ENCODE measurements at places on chromosomes 7 and 10.

GRCh38 chr10:63544418-63544817 lies 23.2 kb downstream of the REEP3 start:
- DNase-seq = no peak

- no peak for DNase-seq
Measured at GRCh38 chr7:155594961-155595366, 48.6 kb upstream of the CNPY1 start.

DNA sequence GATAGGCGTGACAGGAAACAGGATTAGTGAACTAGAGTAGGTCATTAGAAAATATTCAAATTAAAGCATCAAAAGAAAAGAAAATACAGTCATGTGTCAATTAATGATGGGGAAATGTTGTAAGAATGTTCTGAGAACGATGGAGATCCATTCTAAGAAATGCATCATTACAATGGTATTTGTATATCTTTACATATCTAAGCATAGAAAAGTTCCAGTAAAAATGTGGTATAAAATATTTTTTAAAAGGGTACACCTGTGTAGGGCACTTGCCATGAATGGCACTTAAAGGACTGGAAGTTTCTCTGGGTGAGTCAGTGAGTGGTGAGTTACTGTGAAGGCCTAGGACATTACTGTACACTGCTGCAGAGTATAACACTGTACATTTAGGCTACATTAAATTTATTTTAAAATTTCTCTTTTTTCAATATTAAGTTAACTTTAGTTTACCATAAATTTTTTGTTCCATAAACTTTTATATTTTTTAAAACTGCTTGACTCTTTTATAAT lies 282.5 kb downstream of the BMPER start:
- DNase-seq = no peak

DNA sequence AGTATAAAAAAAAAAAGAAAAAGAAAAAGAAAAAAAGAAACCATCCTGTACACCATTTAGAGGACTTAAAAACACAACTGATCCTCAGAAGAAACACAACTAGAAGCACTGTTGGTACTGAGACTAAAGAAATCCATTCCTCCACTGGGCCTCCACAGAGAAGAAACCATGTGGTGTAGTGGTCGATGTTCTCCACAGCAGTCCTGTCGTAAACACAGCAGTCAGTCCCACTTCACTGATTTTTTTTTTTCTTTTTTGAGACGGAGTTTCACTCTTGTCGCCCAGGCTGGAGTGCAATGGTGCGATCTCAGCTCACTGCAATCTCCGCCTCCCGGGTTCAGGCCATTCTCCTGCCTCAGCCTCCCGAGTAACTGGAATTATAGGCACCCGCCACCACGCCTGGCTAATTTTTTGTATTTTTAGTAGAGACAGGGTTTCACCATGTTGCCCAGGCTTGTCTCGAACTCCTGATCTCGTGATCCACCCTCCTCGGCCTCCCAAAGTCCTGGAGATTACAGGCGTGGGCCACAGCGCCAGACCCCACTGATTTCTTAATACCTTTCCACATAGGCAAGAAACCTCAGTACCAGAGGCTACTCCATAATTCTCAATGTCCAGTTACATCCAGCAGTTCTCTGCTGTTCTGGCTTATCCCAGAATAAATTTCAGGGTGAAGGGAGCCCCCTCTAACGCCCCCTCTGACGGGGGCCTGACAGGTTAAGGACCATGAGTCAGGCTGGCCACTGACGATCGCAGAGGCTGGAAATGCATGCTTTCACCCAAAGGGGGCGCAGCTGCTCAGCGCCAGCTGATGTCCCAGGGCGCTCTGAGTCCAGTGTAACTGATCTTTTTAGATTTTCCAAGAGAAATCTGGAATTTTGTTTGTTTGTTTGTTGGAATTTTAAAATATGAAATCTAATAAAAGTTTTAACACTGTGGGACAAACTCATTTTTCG lies 24.8 kb upstream of the FFAR4 start:
- no peak for DNase-seq

DNA sequence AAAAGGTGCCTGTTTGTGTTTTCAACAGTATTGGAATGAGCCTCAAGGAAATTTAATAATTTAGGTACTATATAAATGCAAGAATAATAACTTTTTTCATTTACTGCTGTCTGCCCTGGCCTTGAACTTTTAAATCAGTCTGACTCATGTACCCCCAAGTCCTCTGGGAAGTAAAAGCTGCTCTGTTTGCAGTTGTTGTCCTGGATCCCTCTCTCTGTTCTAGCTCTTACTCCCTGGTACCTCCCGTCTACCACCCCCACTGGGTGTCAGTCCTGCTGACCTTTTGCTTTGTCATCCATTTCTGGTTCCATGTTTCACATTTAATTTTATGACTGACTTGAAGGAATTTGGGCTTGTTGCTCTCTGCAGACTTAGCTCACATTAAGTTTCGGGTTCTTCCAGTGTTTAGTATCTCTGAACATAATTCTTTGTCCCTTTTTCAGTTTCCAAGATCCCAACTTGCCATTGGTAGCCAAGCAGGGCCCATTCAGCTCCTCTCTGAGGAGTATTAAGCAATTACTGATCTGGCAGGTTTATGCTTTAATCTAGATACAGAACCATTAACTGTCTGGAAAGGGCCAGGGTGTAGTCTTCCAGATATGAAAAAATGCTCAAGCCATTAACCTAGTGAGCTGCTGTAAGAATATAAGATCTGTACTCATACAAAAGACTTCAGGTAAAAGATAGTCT lies 208.7 kb upstream of the FAM3C start:
- no peak for DNase-seq

DNA sequence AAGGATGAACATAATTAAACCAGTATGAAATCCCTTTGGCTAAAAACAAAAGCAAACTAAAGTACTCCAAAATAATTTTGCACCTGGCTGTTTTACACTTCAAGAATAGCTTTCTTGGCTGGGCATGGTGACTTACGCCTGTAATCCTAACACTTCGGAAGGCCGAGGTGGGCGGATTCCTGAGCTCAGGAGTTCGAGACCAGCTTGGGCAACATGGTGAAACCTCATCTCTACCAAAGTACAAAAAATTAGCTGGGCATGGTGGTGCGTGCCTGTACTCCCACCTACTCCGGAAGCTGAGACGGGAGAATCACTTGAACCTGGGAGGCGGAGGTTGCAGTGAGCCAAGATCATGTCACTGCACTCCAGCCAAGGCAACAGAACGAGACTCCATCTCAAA lies 92.2 kb upstream of the AMPH start:
- no peak for DNase-seq

DNA sequence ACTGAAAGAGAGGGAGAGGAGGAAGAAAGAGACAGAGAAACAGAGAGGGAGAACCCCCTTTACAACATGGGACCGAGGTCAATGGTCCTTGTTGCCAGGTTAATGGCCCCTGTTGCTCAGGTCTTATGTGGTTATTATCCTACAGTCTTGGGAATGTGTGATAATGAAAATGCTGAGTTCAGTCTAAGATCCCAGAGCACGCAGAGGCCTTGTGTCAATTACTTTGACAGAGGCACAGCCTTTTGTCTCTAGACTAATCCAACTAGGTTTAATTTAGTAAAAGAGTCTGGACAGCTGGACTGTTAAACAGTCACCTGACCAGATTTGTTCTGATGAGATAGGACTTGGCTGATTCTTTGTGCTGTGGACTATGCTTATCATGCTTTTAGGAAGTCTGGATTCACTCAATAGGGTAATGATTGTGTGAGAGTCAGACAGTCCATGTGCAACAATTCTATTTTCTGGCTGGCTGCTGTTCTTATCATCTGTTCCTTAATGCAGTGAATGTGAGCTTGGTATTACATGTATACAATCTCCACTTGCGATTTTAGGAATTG lies 157.4 kb upstream of the MAGI2 start:
- DNase-seq = no peak

DNA sequence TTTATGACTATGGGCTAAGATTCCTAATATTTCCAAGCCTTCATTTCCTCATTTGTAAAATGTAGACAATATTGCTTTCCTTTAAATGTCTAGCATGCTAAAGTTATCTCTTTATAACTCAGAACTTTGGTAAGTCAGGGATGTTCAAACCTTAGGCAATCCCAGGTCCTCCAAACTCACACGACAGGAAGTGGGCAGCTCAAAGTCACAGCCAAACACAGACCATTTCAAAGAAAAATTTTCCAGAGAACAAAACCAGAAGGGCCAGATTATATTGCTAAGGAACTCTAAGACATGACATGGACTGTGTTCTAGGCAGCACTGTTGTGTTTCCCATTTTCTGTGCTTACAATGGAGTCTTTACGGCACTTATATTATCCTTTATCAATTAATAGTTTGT lies 87.8 kb upstream of the DYNC1I1 start:
- no peak for DNase-seq

DNA sequence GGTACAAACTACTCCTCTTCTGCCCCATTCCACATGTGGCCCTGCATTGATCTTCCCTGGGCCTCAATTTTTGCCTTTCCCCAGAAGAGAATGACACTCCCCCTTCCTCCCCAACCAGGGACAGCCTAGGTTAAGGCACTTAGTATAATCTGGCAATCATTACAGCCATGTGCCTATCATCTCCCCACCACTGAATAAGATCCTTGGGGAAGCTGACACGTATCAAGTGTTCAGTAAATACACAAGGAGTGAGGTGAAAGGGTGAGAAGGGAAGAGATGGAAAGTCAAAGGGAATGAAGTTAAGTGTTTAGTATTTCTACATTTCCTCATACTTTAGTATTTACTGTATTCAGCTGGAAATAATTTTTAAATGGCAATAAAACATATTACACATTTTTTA lies 31.9 kb downstream of the FBXW4 start:
- DNase-seq = no peak

DNA sequence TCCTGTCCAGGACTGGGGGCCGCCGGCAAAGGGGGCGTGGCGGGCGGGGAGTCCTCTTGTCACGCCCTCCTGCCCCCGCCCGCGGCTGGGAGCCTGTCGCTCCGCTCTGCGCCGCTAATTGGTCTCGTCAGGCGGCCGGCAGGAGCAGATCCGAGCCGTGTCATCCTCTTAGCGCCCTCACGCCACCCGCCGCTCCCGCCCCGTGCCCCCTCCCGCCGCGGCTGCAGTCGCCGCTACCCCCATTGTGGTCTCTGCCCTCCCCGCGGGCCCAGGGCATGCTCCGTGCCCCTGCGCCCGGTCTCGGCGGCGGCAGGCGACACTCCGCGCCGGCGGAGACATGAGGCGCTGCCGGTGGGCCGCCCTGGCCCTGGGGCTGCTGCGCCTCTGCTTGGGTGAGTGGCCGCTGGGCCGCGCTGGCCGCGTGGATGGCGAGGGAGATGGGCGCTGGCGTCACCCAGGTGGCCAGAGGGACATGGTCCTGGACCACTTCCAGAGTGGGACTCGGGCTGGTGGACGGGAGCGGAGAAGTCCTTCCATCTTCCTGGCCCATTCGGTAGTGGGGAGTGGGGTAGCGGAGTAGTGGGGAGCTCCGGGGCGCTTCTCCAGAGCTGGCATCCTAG lies at the start of gene CDHR1:
Gene CDHR1 (plus strand): TSS at position 114 of the 620 bp plus-strand sequence. CDS start 224 bp downstream, at position 338.
- peak; percentile 36 for DNase-seq

GRCh38 chr7:150568714-150569113 lies 1.5 kb downstream of the GIMAP4 start:
- DNase-seq = no peak

- DNase-seq = no peak
Measured at GRCh38 chr7:101237206-101238067, at the start of gene CLDN15. CLDN15 (minus strand) TSS chr7:101237802; CDS start chr7:101237581, 221 bp downstream.

All from NCI-H1105 (cell line).